ENCODE measurements at places on chromosomes 11 and 22. TPM values are rescaled to one million over a fixed set of nuclear protein-coding genes. Genes with fewer than 3 reads are reported as not detected.

The OR10AG1 gene
- not detected for total RNA-seq

The OR51A7 gene
- not detected for total RNA-seq

The HBD gene
- total RNA-seq, result not detected

The EHF gene
- not detected for total RNA-seq

The CCDC73 gene
- total RNA-seq, result not detected

The NECTIN1 gene
- total RNA-seq, result 4.1 TPM

The MMP7 gene
- total RNA-seq, result 0.71 TPM

The HOATZ gene
- total RNA-seq, result not detected

The SLC22A12 gene
- total RNA-seq, result not detected

The SLC43A1 gene
- 19.9 TPM for total RNA-seq

The CNGA4 gene
- total RNA-seq, result not detected

The OR8A1 gene
- not detected for total RNA-seq

The ANO1 gene
- not detected for total RNA-seq

The SHANK3 gene
- 1.2 TPM for total RNA-seq

The TRIM3 gene
- 26.5 TPM for total RNA-seq

The IL17REL gene
- not detected for total RNA-seq

The MCAT gene
- 28.0 TPM for total RNA-seq

The CADM1 gene
- not detected for total RNA-seq

The FAM180B gene
- total RNA-seq, result not detected

The PLAAT2 gene
- not detected for total RNA-seq

The CABP4 gene
- not detected for total RNA-seq

The NAP1L4 gene
- 64.3 TPM for total RNA-seq

The LRRC55 gene
- total RNA-seq, result not detected

The TRIM29 gene
- not detected for total RNA-seq

The ANGPTL5 gene
- total RNA-seq, result not detected

The ADAMTS8 gene
- total RNA-seq, result not detected

The PAFAH1B2 gene
- total RNA-seq, result 82.2 TPM

The ATG16L2 gene
- total RNA-seq, result 12.4 TPM

The ADAMTS15 gene
- under 0.01 TPM for total RNA-seq

The LIPT2 gene
- total RNA-seq, result 0.53 TPM

The CRYBA4 gene
- total RNA-seq, result not detected

Measured in myometrial cell (primary cell).